ENCODE measurements at places on chromosomes 4 and X.

GRCh38 chr4:20847124-20847747 lies 147.0 kb downstream of the PACRGL start:
- no peak for DNase-seq

GRCh38 chr4:97670703-97671269 lies 472.5 kb downstream of the STPG2 start:
- no peak for DNase-seq

DNA sequence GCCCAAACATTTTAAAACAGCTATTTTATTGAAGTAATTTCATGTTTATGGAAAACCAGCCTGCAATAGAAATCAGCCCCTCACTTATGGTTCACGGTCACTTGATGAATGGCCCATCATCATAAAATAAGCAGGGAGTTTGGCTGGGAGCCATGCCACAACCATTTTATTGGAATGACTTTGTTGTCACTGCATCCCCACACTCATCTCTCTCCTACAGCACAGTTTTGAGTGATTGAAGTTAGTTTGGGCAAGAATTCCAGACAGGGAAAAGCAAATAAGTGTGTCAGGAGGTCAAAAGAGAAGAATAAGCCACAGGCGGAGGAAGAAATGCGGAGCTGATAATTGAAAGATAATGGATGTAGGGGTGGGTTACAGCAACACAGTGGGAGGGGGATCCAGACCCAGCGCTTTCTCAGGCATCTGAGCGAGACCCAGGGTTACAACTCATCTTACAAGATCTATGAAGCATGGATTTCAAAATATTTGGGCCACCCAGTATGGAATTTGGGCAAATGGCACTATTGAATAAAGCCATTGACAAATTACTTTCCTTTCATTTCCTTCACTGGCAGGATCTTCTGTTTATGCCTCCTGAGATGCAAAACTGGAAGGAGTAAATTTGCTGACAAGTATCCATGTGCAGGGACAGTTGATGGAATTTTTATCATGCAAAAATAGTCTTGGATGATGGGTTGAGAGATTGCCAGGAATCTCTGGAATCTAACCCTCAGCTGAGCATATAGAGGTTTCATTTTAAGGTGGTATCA lies 100.8 kb downstream of the SHROOM3 start:
- no peak for DNase-seq

DNA sequence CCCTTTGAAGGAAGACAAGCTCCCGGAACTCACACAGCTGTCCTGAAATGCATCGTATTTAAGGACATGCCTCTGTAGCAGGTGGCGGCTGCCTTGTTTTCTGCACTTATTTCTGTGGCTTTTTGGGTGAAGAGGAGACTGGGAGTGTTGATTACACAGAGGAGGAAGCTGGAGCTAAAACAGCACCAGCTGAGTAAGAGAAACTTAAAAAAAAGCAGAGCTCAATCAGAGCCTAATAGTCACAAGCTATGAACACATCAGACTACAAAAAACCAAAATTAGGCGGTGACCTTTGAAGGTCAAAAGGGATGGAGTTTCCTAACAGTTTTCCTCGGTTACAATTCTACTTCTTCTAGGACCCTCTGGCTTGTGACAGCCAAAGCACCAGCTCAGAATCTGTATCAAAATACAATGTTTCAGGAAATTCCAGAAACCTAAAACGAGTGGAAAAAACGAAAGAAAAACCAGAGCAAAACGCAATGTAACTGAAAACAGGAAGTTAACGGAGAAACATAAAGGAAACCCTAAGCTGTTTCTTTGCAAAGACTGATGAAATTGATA lies 13.5 kb downstream of the PRKX start:
- DNase-seq = no peak

All from frontal cortex (tissue), 4 donors.